Small intestine (tissue), 16 donors: ENCODE measurements at places on chromosomes 1 and 21. TPM values are rescaled to one million over a fixed set of nuclear protein-coding genes. Genes with fewer than 3 reads are reported as not detected.
A peak's percentile ranks its signal among the peaks of the same experiment; 100 is the strongest.

DNA sequence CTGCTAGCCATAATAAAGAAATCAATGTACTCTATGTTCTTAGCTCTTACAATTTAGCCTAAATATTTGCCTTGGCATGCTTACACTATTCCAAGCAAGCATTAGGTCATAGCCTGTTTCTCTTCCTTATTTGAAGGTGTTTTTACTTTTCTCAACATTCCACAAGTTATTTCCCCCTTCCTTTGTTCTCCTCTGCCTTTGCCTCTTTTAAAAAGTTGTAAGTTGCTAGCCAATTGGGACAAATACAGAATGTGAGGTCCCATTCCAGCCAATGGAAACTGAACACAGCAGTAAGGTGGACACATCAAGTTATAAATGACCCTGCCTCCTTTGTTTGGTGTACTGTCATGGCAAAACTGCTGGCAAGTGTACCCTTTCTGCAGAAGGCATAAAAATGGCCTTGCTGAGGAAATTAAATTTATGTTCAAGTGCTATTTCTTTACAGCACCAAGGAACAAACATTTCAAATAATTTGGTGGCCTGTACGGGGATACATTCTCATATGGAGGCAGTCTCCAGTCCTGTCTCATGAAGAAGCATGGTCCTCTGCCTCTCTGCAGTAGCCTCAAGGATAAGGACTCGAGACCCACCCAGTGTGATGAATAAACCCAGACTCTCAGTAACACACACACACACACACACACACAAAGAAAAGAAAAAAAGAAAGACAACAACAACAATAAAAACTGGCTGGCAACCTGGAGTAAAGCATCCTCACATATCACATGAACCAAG lies 28.8 kb upstream of the FMO1 start:
- no peak overlapping the region for H3K4me3 ChIP-seq
- H3K4me1 ChIP-seq, result no peaks in the 10 kb centered on the region
- no peaks in the 10 kb centered on the region for H3K36me3 ChIP-seq

DNA sequence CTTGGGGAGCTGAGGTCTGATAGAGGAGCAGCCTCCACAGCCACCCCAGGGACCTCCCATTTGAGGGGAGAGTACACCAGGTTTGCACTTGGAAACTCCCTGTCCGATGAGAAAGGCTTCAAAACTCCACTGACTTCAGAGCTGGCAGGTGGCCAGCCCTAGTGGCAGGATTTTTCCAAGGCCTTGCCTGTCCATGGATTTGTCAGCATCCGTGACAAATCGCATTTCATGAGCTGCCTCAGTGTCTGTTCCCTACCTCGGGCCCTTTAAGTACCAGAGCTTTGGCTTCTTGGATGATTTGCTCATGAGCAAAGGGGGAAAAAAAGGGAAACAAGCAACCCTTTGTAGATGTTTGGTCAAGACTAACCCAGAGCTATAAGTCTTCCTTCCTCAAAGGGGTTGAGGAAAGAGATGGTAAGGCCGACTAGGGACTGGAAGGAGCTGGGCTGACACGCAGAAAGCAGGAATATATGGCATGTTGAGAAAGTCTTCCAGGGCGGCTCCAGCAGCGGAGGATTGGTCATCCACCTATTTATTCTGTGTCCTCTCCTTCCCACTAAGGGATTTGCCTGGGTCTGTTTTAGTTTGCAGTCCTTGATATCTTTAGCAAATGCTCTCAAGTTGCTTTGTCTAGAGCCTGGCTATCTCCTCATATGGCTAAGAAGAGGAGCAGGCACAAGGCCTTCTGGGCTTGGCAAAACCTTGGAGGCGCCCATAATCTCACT lies 2.7 kb upstream of the HSPG2 start:
- DNase-seq, result peak; percentile 83
- peaks cover 6% of the 10 kb centered on the region for H3K36me3 ChIP-seq
- H3K4me1 ChIP-seq, result no peaks in the 10 kb centered on the region
- no peak overlapping the region for H3K4me3 ChIP-seq

- no peak overlapping the region for H3K4me3 ChIP-seq
- no peaks in the 10 kb centered on the region for H3K4me1 ChIP-seq
- no peak for DNase-seq
- H3K27me3 ChIP-seq, result no peaks in the 10 kb centered on the region
- no peak overlapping the region for H3K27ac ChIP-seq
Observed at GRCh38 chr1:239858529-239858928, 233.2 kb upstream of the FMN2 start.

DNA sequence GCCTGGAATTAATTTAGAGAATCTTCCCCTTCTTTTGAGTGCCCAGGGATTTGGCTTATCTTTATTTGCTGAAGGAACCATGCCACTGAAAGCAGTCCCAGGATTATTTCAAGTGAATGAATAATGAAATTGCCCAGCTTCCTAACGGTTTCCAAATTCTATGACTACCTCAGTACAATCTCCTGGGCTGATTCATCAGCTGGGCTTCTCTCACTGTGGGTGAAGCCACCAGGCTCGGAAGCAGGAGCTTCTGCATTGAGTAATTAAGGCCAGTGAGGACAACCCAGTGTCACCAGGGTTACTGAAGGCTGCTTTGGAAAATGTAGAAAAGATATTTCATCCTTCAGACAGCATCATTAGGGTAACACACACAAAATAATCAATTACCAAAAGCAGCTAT lies 169.8 kb downstream of the DAB1 start:
- H3K27me3 ChIP-seq, result no peaks in the 10 kb centered on the region
- no peaks in the 10 kb centered on the region for H3K36me3 ChIP-seq
- no peak overlapping the region for H3K27ac ChIP-seq
- no peak overlapping the region for H3K4me3 ChIP-seq
- DNase-seq, result no peak

DNA sequence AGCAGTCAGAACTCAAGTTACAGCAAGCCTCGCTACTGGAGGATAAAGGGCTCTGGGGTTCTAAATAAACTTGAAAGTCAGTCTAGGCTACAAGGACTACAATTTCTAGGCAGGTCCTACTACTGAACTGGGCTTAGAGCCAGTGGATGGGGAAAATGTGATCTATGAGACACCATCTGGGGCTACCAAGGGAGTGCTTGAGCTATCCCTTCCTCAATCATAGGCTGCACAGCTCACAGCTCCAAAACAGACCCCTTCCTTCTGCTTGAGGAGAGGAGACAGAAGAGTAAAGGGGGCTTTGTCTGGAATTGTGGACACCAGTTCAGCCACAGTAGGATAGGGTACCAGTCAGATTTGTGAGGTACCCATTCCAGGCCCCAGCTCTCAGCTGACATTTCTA lies 145.8 kb upstream of the SNX7 start:
- no peak overlapping the region for H3K27ac ChIP-seq
- DNase-seq, result no peak
- no peaks in the 10 kb centered on the region for H3K27me3 ChIP-seq
- H3K36me3 ChIP-seq, result no peaks in the 10 kb centered on the region
- H3K4me3 ChIP-seq, result no peak overlapping the region

GRCh38 chr1:3056641-3057040 lies 12.4 kb upstream of the PRDM16 start:
- no peak overlapping the region for H3K4me3 ChIP-seq
- H3K36me3 ChIP-seq, result no peaks in the 10 kb centered on the region
- DNase-seq, result no peak
- no peaks in the 10 kb centered on the region for H3K4me1 ChIP-seq
- H3K27ac ChIP-seq, result no peak overlapping the region
- no peaks in the 10 kb centered on the region for H3K27me3 ChIP-seq

- H3K27me3 ChIP-seq, result no peaks in the 10 kb centered on the region
- no peaks in the 10 kb centered on the region for H3K36me3 ChIP-seq
- H3K27ac ChIP-seq, result peak overlapping the region; percentile 86
- no peaks in the 10 kb centered on the region for H3K4me1 ChIP-seq
- peak overlapping the region; percentile 5 for H3K4me3 ChIP-seq
- peak; percentile 87 for DNase-seq
Observed at GRCh38 chr1:174875306-174875705, 124.4 kb upstream of the CACYBP start.

IL20 gene
- polyA plus RNA-seq, result not detected

DNA sequence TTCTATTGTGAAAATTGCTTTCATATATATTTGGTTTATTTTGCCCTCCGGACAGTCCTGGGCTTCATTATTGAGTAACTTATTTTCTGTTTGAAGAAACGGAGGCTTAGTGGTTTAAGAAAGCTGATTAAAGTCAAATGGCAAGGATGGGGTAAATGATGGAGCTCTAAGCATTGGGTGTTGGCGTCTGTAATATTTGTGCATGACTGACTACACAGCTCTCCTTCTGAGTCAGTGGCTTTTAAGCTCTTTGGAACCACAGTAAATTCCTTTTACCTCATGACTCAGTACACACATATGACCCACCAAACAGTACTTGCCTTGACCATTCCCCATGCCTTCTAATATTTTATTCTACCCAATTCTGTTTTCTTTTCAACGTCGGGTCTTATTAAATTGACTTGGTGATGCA lies 21.0 kb downstream of the B3GALT5 start:
- peaks cover 2% of the 10 kb centered on the region for H3K36me3 ChIP-seq
- H3K4me1 ChIP-seq, result peaks cover 18% of the 10 kb centered on the region
- H3K27me3 ChIP-seq, result no peaks in the 10 kb centered on the region
- H3K27ac ChIP-seq, result no peak overlapping the region
- peak; percentile 50 for DNase-seq

NTMT2 gene
- polyA plus RNA-seq, result not detected

PRDM16 gene
- polyA plus RNA-seq, result 11.4 TPM

GRCh38 chr21:36780861-36781260 lies 81.9 kb downstream of the SIM2 start:
- H3K4me3 ChIP-seq, result no peak overlapping the region
- DNase-seq, result no peak
- H3K27ac ChIP-seq, result no peak overlapping the region

DNA sequence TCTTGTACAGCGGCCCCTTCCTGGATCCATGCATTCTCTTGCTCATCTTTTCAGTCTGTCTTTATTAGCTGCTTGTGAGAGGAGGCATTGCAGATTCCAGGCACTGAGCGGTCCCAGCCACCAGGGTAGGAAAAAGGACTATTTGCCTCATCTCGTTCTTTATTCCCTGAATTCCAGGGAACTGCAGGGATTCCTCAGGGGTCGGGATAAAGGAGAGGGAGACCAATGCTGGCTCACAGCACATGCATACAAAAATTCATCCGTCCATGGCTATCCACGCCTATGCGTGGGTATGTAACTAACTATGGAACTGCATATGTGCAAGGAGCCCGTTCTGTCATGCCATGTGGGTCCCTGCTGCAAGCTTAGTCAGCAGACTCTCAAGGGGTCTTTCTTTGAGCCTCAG lies 879 bp upstream of the PLPPR5 start:
- no peaks in the 10 kb centered on the region for H3K4me1 ChIP-seq
- DNase-seq, result no peak
- H3K36me3 ChIP-seq, result no peaks in the 10 kb centered on the region
- no peak overlapping the region for H3K4me3 ChIP-seq
- peaks cover 32% of the 10 kb centered on the region for H3K27me3 ChIP-seq
